SHP77 treated with DMSO at 0.1 percent for 48 hours (cell line): ENCODE measurements at places on chromosomes 11 and 22.

GRCh38 chr22:29212743-29213142 is 7.0 kb downstream of the EMID1 start:
- no peak for DNase-seq

DNA sequence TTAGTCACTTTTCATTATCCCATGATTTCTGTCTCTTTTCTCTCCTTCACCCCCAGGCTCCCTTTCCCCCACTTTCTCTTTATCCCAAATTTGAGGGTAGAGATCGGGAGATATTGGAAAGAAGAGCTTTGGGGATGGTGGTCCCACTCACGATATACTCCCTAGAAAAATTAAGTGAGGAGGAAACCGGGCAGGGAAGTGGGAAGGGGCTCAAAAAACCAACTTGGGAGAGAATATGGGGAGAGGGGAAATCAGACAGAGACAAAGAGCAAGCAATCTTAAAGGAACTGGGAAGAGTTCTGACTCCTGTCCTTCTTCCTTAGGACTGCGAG is 941 bp upstream of the DCHS1 start:
- DNase-seq = no peak

GRCh38 chr11:70587075-70587389 is 188.7 kb downstream of the CTTN start:
- no peak for DNase-seq

GRCh38 chr22:20486229-20486628 is 9.4 kb downstream of the KLHL22 start:
- no peak for DNase-seq

DNA sequence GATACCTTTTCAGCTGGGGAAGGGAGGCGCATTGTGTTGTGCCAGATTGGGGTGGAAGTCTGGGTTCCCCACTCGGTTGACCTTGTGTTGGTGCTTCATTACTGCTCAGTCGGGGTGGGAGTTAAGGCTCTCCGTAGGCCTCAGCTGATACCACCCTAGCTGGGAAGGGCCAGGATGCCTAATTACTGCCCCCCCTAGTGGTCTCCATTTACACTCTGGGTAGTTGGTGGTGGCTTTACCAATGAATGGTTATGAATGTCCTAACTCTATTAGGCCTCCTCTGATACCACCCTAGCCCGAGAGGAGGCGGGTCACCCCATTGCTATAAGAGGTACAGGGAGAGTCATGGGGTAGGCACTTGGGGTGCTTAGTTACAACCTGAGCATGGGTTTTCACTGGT is 27.5 kb upstream of the HIKESHI start:
- DNase-seq = no peak

DNA sequence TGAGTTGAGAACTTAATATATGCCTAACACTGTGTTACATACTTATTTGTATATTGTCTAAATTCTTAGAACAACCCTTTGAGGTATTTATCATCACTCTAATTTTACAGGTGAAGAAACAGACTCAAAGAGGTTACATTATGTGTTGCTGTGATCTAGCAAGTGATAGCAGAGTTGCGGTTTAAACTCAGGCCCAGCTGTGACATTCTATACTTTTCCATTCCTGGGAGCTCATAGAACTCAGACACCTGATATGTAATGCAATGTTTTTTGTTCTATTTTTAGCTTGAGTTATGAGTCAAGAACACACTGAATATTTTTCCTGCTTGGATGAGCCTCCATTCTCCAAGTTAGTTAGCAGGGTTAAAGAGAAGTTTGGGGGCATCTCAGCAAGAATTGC is 449.7 kb upstream of the DDI1 start:
- DNase-seq = peak; percentile 29
